ENCODE measurements at places on chromosomes 3 and 15.

DNA sequence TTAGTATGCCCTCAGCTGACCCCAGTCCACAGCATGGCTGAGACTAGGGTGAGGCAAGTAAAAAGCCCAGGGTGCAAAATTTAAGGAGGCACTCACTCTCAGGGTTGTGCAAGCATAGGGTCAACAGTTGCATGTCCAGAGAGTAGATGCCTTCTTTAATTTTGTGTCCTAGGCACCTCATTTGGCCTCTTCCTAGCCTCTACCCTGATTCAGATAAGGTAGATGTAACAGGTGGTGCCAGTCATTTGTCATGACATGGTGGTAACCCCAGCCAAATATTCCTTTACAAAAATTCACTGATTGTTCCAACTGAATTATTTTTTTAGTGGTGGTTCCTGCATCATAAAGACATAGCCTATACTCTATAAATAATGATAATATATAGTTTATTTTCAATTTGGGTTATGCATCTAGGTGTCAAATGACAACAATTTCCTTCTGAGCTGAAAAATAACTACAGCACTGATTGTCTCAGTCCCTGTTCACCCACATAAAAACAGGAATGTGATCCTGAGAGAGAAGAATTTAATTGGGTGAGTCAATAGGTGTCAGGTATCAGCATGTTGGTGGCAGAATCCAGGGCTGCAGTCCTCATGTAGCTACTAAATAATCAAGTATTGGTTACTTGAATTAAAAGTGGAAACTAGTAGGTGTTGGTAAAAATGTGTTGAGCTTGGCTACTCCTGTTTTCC lies 44.2 kb upstream of the TIPARP start:
- no peak for DNase-seq

GRCh38 chr3:99565331-99565730 lies 73.1 kb upstream of the COL8A1 start:
- no peak for DNase-seq

DNA sequence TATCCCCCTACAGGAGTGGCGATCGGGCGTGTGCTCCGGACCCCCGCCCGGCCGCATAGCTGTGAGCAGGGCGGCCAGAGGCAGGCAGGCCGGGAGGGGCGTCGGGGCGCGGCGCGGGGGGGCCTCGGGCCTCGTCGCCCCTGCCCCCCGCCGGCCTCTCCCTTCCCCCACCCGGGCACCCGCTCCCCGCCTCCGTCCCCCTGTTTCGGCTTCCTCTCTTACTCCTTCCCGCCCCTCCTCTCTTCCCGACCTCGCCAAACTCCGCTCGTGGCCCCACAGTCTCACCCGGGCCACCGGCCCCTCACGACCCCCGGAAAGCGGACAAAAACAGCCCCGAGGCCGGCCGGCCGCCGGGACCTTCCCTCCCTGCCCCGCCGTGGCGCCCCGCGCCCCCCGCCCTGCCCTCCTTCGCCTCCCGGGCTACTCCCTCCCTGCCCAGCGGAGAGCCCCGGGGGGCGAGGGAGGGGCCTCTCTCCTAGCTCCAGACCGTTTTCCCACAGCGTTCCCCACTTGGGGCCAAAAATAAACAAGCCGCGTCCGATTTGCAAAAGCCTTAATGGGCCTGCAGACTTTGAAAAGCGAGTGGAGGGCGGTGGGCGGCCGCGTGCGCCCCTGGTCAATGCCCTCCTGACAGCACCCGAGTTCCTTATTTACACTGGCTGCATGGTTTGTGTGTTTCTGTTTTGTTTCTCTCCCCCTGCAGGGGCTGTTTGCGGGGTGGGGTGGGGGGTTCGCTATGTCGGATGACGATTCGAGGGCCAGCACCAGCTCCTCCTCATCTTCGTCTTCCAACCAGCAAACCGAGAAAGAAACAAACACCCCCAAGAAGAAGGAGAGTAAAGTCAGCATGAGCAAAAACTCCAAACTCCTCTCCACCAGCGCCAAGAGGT lies 1.0 kb downstream of the UBE2E1 start:
- peak; percentile 45 for DNase-seq

- no peak for DNase-seq
Observed at GRCh38 chr3:2540115-2540514, 441.4 kb downstream of the CNTN4 start.

GRCh38 chr15:61318802-61319525 lies 89.9 kb upstream of the RORA start:
- no peak for DNase-seq

DNA sequence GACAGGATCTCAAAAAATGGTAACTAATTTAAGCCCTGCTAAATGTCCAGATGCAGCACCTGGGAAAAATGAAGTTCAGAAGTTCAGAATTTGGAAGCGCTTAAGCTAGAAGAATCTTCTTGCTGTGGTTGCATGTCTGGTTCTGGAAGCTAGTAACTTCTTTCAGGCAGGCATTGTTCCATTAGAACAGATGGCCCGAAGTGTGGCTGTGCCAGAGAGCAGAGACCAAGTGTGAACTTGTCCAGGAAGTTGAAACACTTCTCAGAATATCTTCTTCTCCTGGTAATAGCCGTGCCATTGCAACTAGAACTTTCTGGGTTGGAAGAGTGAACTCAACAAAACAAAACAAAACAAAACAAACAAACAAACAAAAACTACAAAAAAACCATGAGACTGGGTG lies 80.0 kb downstream of the MITF start:
- DNase-seq = no peak

DNA sequence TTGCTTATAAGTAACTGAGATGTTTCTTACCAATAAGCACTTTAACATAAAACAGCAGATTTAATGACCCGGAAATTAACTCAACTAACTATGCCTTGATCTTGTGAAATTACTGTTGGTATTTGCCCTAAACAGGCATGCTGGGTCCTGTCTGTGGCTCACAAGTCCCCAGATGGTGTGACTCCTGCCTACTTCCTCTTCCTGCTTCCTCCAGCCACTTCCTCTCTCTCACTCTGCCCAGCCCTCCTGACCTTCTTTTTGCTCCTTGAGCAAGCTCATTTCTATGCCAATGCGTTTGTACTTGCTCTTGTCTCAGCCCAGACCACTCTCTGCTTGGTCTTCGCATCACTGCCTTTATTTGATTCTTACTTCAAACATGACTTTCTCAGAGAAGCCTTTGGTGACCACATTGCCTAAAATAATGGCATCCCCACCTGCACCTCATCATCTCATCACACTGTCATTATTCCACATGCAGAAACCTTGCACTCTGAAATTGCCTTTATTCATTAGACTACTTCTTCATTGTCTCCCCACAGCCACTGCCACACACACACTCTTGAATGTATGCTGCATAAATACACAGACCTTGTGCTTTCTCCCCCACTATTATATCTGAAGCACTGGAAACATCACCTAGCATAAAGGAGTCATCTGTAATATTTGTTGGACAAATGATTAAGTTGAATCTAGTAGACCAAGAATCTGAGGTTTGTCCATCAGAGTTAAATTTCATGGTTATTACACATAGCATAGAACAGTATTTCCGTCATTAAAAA lies 256.3 kb upstream of the SEMA6D start:
- no peak for DNase-seq

GRCh38 chr3:184359610-184360009 lies 1.8 kb downstream of the CLCN2 start:
- DNase-seq = no peak

DNA sequence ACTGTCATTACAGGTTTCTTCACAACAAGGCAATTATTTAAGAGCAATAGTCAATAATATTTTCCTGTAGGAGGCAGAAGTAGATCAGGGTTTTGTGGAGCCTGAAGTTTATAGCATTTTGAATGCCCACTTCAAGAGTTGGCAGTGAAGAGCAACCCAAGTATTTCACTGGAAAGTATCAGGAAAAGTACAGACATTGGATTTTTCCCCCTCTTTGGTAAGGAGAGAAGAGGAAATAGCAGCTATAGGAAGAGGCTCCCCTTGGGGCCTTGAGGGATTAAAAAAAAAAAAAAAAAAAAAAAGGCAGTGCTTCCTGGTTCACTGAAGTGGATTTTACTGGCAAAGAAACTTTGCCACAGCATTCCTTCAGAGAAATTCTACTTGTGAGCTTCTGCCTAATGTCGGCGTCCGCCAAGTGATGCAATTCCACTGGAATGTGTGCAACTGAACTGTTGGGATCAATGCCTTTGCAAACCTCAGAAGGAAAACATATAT lies 5.7 kb upstream of the CNTN6 start:
- DNase-seq = peak; percentile 8

DNA sequence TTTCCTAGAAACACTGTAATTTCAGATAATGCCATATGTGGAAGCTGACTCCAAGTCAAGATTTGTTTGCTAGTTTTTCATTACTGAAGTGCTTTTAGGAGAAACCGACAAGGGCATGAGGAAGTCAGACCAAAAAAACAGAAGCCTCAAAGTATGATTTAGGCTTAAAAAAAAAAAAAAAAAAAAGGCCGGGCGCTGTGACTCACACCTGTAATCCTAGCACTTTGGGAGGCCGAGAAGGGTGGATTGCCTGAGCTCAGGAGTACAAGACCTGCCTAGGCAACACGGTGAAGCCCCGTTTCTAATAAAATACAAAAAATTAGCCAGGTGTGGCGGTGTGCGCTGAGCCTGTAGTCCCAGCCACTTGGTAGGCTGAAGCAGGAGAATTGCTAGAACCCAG lies 11.6 kb downstream of the RPL15 start:
- no peak for DNase-seq
